Hippocampal formation (tissue), 2 donors: ENCODE measurements at places on chromosomes 4 and X.

DNA sequence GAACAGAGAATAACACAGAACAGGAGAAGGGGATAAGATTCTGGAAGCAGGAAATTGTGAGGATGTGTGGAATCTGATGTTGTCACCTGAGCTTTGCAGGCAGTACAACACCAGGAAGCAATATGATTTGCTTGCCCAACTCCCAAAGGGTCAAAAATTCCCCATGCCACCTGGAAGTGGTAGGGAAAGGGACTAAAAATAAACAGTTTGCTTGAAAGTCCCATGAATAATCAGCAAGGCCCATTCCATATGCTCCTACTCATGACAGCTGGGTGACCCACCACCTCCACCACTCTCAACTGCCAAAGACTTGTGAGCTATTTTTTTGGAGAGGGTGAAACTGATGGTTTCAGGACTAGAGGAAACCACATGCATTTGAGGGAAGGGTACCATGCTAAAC lies 168.4 kb downstream of the KCNIP4 start:
- no peak for DNase-seq

- no peak for DNase-seq
These were observed 1.7 kb downstream of the FBXL5 start for GRCh38 chr4:15653420-15653819.

- no peak for DNase-seq
These were observed 27.7 kb upstream of the FREM3 start for GRCh38 chr4:143728166-143728565.

DNA sequence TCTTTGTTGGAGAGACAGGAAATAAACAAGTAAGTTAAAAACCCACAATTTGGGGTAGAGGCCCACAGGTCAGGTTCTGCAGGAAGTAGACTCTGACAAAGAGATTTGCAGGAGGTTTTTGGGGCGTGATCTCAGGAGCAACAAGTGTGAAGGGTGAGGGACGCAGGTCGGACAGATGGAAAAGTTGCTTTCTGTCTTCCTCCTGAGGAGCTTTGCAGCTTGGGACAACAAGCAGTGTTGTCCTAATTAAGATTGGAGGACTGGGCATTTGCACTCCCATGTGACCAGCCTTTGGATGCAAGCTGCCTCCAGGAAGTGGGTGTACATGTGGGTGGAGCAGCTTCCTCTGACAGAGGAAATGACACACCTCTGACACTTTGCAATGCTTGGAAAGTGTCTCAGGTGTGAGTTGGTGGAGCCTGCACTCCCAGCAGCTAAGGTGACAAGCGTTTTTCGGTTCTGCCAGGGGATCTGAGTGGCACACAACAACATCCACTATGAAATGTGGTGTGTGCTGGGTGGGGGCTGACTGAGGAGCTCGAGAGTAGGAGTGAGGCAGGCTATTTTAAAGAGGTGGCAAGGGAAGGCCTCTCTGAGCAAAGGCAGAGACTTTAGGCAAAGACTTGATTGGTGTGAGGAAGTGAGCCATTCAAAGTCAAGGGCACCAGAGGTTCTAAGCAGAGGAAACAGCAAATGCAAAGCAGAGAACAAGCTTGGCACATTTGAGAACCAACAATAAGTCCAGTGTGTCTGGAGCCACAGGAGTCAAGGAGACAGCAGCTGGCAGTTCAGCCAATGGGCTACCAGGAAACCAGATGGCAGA lies 339.8 kb upstream of the GATB start:
- DNase-seq, result peak; percentile 12

- DNase-seq, result no peak
These were observed 146.8 kb downstream of the FSTL5 start for GRCh38 chr4:162016991-162017390.

DNA sequence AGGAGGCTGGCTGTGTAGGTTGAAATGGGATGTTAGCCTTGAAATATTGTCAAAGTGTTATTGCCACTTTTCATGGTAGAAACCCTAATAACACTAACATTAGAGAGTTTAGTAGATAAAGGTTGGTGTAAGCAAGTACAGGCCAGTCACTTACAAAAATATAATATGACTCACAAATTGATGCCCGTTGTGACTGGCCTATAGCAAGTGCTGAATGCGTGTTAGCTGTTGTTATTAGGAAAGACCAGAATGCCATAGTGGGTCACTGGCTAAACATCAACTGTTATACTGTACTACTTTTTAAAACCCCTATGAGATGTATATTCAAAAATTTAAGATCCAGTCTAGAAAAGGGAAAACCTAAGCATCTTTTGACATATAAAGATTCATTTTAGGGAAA lies 20.4 kb upstream of the GDPD2 start:
- DNase-seq, result no peak

GRCh38 chr4:121685257-121685656 lies 11.5 kb downstream of the ANXA5 start:
- no peak for DNase-seq

DNA sequence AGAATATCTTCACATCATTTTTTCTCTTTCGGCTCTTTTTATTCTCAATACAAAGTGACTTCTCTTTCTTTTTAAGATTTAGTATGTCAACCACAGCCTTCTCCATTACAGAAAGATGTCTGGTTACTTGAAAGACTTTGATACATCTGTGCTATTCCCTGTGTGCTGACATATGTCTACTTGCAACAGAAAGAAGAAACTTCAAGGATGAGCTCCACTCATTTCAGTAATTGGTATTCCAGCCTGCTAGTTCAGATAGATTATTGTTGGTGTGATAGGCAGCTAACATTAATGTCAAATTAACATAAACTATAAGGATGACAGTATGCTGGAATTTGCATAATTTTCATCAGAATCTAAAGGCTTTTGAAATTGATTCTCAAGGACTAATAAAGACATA lies 948.7 kb downstream of the PCDH18 start:
- no peak for DNase-seq

GRCh38 chr4:57110640-57111511 lies 691 bp upstream of the IGFBP7 start:
- DNase-seq, result peak; percentile 41

DNA sequence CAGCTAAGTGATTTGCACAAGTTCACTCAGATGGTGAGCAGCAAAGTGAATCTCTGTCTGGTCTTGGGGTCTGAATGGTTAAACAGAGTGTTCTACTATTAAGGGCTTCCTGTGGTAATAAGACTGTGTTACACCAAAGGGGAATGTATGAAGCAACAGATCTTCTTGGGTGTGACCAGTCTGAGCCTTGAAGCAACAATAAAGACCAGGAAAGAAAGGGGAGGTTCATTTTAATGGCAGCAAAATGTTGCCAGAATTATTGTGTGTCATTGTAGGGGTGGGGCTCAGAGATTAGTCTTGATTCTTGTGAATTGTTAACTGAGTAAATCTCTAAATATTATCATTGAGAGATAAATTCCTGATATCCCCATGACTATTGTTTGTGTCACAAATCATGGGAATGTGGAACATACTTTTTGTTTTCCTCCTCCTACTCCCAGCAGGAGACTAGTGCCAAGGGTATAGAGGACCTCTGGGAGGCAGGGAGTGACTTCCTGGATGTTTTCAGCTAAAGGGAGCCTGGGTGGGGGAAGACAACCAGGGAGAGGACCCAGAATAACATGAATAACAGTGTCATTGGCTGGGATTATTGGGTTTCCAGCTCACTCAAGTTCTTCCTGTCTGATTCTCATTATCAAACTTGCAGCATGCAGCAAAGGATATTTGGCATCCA lies 141.4 kb upstream of the PAK3 start:
- no peak for DNase-seq

GRCh38 chrX:140817943-140818342 lies 108.4 kb downstream of the LINC00632 start:
- no peak for DNase-seq

DNA sequence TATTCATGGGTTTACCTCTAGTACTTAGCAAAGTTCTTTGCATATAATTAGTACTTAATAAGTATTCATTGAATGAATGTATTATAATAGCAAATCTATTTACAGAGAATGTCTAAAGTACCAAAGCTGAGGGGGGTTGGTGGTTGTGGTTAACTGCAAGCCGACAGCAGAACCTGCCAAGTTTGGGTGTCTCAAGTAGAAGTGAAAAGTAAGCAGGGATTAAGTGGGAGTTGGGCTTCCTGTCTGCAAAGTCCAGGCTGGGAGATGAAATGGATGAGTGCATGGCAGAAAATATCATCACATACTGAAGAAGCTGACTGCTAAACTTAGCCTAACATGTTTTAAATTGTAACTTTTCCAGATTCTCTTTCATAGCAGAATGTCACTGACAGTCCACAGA lies 169.6 kb downstream of the CAMK2D start:
- DNase-seq, result no peak

DNA sequence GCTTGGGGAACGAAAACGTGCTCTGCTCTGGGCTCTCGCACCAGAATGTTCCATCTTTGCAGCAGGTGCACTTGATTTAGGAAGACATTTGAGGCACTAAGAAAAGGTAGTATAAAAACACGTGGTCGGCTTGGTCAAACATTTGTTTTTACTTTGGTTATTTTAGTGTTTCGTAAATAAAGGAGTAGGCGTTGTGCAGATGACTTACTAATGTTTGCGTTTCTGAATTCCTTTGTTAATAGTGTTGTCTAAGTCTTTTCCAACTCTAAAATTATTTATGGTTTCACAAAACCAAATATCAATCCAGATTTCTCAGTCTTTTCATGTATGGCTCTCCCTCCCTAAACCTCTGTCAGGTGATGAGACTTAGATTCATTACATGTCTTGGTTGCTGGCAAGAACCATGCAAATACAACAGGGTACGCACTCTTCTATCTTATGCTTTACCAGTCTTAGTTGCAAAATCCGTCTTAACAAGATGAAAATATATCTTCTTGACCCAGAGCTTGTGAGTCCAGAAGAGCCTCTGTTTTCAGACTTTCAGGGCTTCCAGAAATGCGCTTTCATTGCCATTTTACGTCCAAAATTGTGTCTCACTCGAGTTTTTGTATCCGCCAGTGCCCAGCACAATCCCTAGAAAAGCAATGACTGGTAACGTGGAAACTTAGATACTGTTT lies 686 bp downstream of the MTHFD2L start:
- DNase-seq, result peak; percentile 67

DNA sequence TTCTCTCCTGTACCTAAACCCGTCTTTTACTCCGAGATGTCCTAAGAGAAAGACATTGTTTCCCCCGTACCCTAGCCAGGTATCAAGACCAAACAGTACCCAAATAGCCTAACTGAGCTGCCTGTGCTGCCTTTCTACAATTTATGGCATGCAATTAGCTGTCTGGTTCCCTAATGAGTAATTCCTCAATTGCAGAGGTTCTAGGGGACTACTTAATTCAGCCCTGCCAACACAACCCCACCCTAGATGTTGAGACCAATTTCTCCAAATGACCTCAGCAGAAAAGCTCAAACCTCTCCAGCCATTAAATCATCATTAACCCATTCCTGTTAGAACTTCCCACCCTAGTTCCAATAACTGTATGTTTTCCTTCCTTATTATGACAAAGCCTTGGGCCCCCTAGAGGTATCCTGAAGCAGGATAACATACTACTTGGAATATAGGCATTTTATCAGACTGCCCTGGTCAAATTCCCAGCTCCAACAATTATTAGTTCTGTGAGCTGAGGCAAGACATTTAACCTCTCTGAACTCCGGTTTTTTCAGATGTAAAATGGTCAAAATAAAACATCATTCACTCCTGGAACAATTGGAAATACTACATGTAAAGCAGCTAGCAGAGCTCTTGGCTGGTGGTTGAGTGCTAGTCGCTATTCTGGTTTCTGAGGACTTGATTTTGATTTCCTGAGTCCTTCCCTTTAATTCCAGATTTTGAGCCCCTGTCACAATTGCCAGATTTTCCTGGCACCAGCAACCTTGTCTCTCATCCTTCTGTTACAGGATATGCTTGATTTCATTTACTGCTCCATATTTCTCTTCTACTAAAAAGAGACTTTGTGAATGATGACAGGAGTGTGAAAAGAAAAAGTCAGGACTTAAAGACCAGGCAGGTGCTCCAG lies 244.6 kb upstream of the TENM3 start:
- DNase-seq, result no peak

- no peak for DNase-seq
These were observed 743.3 kb upstream of the SLIT2 start for GRCh38 chr4:19508442-19508841.

- DNase-seq, result no peak
These were observed 149.2 kb downstream of the TBL1X start for GRCh38 chrX:9614016-9614415.

DNA sequence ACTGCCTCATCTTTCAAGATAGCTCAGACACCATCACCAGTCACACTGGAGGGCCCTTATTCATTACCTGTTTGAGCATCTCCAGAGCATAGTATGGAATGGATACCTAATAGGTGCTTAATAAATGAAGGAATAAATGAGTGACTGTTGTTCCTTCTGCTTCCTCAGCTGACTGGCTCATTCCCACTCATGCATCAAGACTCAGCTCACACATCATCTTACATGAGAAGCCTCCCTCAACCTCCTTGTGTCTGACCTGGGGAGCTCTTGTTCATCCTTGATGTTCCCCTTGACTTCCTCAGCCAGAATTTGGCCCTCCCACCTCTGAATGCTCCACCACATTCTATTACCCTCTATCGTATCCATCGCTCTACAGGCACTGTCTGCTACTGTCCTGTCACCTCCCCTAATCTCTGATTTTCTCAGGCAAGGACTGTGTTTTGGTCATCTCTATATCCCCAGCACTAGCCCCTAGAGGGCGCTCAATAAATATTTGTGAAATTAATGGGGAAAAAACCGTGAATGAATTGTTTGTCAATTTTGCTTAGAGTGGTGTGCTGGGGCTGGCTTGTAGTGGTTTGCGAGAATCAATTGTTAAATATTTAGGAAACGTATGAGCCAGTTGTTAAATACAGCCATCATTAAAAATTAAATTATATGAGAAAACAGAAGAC lies 88.3 kb downstream of the NHSL2 start:
- DNase-seq, result no peak

GRCh38 chrX:23434356-23434884 lies 99.8 kb downstream of the PTCHD1 start:
- DNase-seq, result peak; percentile 29

GRCh38 chr4:110589297-110589696 lies 33.6 kb downstream of the PITX2 start:
- no peak for DNase-seq
